Psoas muscle (tissue), 8 donors: ENCODE measurements at places on chromosomes 2 and 18. TPM values are rescaled to one million over a fixed set of nuclear protein-coding genes. Genes with fewer than 3 reads are reported as not detected.

EML6 gene
- 1.1 TPM for total RNA-seq

KCMF1 gene
- total RNA-seq = 148 TPM

EFHD1 gene
- 6.9 TPM for total RNA-seq

PECR gene
- 2.5 TPM for total RNA-seq

CHRND gene
- 58.8 TPM for total RNA-seq

SUCLG1 gene
- total RNA-seq = 114 TPM

DNA sequence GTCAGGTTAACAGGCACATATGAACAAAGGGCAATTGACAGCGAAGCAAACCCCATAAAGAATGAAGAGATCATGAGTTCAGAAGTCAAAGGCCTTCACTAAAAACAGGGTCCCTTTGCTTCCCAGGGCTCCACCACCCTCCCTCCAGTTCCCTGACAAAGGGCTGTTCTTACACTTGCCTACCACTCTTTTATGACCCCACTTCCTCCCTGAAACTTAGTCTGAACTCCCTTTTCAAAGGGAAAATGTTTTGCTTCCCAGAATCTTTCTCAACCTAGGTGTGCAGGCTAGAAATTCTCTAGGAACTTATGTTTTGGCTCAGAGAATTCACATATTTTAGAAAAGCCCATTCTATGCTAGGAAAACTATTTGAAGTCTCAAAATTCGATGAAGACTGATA lies 86.0 kb upstream of the ITGA4 start:
- DNase-seq = no peak

- DNase-seq = no peak
Measured at GRCh38 chr2:215105607-215106354, 32.6 kb downstream of the ABCA12 start.

GRCh38 chr2:10316336-10316735 lies 13.6 kb downstream of the HPCAL1 start:
- DNase-seq = no peak

DNA sequence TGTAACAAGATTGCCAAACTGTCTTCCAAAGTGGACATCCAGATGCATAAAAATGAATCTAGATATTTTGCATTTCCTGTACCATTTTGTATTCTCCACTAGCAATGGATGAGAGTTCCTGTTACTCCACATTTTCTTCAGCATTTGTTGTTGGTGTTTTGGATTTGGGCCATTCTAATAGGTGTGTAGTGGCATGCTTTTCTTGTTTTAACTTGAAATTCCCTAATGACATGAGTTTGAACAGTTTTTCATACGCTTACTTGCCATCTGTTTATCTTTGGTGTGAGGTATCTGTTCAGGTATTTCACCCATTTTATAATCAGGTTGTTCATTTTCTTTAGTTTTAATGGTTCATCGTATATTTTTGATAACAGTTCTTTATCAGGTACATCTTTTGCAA lies 73.9 kb downstream of the UBE2E3 start:
- DNase-seq = no peak

DNA sequence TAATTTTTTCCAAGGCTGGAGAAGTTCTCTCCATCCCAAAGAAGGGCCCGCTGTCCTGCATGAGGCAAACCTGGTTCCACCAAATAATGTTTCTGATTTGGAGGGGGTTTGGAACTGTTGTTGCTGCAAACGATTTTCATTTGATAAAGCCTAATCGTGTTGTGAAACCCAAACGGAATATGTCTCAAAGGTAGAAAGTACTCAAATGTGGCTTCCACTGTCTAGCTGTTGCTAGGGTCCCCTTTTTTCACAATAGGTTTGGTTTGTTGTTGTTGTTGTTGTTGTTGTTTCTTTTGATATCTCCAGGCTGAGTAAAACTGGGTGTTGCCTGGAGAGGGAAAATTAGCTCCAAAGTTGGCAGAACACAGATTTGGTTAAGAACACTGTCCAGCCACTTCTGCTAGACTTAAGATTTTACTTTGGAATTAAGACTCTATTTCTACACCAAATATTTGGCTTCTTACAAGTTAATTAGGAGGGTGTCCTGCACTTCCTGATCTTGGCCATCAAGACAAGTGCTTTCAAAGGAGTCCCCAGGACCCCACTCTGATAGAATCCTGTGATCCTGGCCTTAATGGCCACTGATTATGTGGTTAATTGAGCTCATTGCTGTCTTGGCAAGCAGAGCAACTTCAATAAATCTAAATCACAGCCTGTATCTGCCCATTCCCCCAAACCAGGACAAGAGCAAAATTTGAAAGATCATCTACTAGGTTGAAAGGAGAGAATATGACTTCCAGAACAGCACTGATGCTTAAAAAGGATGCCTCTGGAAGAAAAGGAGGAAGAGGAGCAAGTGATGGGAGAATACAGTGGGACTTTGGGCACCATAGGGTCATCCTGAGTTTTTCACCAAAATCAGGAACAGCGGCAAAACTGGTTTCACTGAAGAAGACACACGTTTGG lies 3.3 kb upstream of the HOXD13 start:
- no peak for DNase-seq

DNA sequence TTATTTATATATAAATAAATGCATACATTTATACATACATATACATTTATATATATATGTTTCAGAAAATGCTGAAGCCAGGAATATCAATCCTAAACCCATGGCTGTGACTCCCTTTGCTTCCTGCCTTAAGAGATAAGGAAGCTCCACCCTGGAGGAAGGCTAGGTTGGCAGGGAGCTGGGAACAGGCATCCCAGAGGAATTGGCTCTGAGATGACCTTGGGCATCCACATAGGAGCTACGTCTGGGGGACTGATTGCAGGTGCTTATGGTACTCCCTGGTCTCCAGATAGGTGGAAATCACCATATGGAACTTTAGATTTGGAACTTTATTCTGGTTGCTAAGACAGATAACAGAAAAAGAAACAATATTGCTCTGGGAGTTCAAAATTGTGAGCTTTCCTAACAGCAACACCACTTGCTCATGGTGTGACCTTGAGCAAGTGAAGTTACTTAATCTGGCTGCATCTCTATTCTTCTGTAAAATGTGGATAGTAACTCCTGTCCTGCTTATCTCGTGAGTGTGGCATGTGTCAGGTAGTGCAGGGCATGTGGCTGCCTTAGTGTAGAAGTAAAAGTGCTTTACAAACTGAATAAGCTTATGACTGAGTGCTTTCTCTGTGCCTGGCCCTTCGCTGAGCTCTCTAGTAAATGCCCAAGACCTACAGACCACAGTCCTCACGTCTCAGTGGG lies 341.0 kb downstream of the MEIS1 start:
- DNase-seq = no peak

GRCh38 chr18:13321923-13322322 lies 103.4 kb downstream of the LDLRAD4 start:
- no peak for DNase-seq

GRCh38 chr2:154343282-154343681 lies 355.2 kb upstream of the KCNJ3 start:
- DNase-seq = no peak
